ENCODE measurements at places on chromosomes 1 and 21.

DNA sequence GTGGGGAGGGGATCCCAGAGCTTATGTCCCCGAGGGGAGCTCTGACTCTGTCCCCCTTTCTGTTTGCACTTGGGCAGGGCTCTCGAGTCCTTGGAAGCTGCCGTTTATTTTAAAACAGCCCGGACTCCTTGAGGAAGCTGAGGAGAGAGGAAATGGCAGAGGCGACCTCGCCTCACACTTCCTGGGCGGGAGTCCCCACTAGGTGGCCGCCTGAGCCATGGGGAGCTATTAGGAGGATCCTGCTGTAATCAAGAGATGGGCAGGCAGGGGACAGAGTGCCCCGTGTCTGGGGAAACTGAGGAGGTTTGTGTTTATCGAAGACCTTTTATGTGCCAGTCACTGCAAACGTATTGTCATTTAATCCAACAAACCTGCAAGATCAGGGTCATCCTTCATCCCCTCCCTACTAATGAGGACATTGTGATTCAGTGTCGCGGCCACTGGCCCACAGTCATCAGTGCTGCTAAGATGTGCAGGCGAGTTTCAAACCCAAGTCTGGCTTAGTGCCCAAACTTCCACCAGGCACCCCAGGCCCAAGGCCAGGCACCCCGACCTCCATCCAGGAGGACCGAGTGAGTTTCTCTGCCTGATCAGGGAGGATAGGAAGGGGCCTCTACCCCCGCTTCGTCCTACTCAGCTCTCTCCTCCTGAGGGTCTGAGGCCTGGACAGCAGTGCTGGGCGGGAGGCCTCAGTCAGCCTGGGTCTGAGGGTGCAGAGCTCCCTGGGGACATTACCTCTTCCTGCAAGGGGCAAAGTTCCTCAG is 316.9 kb upstream of the VAMP3 start:
- DNase-seq: peak; percentile 47

GRCh38 chr1:34639701-34640100 is 115.1 kb upstream of the GJB5 start:
- no peak for DNase-seq

DNA sequence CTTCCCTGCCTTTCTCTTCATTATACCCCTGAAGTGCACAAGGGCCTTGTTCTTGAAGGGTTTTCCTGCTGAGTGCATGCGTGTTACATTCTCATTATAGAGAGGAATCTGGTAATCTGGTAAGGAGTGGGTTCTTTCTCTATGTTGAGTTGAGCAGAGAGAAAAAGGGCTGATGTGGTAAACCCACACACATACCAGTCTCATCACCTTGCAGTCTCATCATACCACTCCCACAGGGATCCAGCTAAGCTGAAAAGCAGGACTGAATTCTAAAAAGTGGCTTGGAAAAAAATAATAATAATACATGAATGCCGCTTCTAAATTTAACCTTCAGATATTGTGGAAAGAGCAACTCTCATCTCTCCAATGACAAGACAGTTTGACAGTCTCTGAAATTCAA is 10.5 kb upstream of the HTR1D start:
- no peak for DNase-seq

DNA sequence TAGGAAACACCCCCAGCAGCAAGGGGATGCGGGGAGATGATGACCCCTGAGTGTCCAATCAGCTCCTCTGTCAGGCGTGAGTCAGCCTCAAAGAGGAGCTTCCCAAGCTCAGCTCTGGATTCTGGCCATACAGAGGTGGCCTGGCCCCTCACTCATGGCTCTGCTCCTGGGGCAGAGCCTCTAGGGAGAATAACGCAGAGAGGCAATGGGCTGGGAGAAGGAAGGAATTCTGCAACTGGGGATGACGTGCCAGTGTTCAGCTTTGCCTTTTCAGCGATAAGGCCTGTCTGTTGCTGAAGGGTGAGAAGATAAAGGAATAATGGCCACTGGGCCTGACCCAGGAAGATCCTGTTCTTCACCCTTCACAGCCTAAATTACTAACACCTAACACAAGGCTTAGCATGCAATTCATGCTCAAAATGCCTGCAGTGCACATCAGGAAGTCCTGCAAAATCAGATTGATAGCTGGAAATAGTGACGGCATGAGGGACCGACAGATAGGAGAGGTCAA is 92.2 kb downstream of the TBX19 start:
- no peak for DNase-seq

DNA sequence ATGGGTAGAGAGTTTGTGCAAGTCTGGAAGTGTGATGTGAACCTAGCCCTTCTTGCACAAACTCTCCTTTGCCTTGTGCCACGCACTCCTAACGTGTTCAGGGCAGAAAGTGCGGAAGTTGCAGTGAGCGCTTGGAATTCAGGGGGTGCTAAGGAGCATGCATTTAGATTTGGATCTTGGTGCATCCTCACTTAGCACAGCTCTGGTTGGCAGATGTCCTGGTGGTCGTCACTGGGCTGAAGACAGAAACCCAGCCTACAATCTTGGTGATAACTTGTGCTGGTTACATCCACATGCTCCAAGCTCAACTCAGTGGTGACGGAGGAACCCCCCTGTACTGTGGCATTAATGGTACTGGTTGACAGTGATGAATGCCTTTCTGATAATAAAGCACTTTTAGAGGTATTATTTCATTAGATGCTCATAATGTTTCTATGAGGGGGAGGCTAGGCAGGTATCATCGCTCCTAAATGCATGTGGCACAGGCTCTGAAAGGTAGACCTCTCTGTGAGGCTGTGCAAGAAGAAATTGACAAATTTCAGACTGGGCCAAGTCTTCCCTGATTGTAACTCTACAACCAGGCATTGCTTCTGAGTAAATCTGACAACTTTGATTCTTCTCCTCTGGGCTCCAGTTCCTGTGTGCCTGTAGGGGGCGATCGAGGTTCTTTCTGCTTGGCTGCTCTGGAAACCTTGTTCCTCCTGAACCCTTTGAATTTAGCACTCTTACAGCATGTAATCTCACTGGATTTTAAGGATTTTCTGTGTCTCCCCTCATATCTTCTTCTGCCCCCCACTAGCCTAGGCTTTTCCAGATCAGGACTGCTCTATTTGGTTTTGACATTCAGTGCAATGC is 40.6 kb downstream of the MAPKAPK2 start:
- peak; percentile 46 for DNase-seq

- DNase-seq: no peak
Observed at GRCh38 chr1:46555826-46556619, 4.6 kb upstream of the KNCN start.

DNA sequence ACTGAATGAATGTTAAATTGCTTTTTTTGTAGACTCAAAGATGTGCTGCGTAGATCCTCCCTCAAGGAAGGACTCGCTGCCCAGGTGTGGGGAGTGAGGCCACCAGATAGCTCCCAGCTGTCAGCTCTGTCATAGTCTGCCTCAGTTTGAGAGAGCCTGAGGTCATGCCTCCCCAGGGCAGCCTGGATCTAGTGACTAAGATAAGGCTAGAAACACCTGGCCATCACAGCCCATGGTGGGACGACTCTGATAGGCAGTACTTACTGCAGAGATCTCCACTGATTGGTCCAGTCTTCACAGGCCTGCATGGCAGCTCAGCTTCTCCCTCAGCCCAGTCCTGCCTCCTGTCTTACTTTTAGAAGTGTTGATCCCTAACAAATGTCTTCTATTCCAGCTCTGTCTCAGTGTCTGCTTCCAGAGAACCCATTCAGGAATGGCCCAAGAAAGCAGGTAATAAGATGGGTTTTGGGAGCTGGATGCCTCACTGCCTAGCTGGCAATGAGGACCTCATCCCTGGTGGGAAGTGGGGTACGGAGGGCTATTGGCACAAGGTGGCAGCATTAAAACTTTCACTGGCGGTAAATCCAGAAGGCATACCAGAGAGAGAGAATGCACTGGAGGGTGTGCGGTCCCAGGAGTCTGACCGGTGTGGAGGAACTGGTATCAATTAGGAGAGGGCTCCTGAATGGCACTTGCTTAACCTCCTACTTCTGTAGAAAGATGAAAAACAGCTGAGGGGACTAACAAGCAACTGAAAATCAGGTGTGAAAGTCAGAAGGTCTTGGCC is 55.3 kb upstream of the GPR37L1 start:
- DNase-seq: no peak

- DNase-seq: peak; percentile 12
Observed at GRCh38 chr1:106962591-106962990, 93.9 kb upstream of the PRMT6 start.

- DNase-seq: peak; percentile 3
Observed at GRCh38 chr1:38891753-38892152, 10.4 kb upstream of the GJA9 start.

DNA sequence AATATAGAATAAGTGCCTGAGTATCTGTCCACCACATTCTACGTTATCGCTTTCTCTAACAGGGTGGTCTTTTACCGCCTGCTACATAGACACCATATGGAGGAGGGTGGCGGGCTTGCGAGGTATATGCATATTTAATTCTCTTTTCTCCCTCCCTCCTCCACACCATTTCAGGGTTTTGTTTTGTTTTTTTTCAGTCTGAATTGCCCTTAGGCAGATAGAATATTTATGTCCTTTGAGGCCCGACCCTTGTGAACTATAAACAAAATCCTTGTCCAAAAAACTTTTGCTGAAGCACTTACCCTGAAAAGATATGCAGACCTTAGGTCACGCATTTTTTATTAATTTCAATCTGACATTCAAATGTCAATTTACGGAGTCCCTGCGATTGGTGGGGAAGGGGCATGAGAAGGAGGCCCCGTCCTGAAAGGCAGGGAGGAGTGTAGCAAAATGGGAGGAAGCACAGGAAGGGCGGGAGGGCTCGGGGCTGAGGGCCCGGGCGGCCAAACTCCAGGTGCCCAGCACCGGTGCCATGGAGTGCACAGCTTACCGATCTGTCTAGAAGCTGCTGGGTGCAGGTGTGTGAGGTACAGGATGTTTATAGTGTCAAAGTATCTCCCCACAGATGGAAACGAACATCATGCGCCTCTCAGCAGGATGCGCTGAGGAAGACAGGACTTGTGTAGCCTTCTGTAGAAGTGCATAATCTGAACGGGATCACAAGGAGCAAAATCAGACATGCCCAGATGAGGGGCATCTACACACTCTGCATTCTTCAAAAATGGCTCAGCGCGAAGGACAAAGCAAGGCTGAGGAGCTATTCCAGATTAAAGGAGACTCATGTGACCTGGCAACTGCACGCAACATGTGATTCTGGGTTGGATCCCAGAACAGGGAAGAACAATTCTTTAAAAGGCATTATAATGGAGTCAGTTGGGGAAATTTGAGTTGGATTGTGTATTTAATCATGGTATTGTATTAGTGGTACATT is 68.8 kb upstream of the LYST start:
- DNase-seq: no peak

GRCh38 chr1:64488862-64489261 is 18.9 kb downstream of the CACHD1 start:
- no peak for DNase-seq

GRCh38 chr1:156766298-156767100 is 836 bp upstream of the PRCC start:
- DNase-seq: no peak

GRCh38 chr1:220732137-220732536 is 16.0 kb upstream of the MTARC2 start:
- no peak for DNase-seq

DNA sequence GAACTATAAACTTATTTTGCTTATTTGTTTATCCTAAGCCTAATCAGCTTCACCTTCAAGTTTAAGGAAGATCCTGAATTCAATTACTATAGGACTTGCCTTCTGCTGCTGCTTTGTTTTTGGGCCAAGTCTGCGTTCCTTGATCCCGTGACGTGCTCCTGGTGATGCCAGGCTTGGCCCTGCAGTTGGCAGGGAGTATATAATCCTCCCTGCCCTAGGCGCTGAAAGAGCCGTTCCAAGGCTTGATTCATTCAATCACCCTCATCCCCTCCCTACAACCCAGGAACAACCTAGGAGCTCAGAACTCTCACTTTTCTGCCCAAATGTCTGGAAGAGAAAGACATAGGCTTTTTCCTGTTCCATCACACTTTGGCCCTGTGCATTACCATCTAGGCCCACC is 12.4 kb upstream of the LRRN2 start:
- DNase-seq: no peak

- DNase-seq: no peak
Observed at GRCh38 chr1:166705376-166706289, 133.6 kb upstream of the POGK start.

DNA sequence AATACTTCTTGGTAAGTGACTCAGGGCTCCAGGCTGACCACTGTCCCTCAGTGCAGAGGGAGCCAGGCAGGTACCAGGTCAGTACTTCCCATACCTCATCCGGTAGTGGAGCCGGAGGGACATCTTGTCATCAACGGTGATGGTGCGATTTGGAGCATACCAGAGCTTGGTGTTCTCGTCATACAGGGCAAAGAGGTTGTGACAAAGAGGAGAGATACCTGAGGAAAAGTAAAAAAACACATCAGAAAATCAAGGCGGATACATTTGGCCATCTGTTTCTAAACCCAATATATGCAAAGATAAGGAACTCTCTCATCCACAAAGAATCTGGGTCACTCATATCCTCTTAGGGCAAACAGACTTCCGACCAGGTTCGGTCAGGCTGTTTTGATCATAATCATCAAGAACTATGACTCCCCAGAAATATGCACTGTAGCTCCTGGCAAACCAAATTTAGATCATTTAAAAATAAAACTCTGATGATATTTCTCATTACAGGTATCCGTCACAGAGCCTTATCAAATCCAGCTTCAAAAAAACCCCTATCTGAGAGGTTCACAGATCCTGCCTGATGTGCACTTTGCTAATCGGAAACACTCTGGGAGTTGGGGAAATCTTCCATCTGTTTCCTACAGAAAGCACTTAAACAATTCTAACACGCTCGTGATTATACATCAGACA is 87.3 kb downstream of the JAK1 start:
- DNase-seq: peak; percentile 22

GRCh38 chr1:16139473-16139962 is 16.4 kb downstream of the EPHA2 start:
- DNase-seq: peak; percentile 88

DNA sequence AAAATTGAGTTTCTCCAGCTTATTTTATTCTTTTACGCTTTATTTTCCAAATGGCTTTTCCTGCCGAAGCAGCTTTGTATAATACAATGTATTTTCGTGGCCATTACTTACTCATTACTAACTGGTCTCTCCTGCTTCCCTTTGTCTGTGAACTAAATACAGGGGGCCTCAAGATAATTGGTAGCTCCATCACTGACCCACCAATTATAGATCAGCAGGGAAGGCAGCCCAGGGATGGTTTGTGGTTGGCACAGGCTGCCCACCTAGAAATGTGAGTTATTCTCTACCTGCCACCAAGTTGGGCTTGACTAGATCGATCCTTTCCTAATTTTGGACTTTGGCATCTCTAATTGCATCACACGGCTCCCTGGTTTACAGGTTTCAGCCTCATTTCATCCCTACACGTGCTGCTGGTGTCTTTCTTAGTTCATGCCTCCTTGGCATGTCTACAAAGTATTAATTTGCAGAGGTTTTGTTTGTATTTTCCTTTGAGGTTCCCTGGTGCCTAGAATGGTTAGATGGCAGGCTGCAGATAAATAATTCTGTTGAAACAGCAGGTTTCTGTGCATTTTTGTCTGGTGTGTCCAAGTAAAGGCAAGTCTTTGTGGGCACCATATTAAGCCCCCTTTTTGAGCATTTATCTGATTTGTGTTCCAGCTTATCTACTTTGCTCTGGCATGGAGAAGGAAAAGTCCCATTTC is 35.2 kb downstream of the PEX14 start:
- no peak for DNase-seq

All from fibroblast of skin of right biceps (primary cell).